ENCODE measurements at places on chromosomes 16 and 17.

DNA sequence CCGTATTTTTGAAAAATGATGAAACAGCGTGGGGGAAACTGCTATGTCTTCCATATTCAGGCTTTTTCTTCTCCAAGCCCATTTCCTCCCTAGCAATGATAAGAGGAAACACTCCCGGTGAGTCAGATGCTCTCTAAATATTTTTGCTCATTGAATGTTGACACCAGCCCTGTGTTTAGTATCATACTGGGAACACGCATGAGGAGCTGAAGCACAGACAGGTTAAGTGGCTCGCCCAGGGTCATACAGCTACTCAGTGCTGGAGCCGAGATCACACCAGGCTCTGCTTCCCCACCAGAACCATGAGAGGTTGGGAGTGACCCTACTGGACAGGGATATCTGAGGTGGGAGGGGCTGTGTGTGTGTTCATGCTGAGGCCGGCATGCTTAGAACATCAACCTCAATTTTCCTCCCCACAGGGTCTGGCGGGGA is 37.8 kb upstream of the ADGRG1 start:
- DNase-seq, result peak; percentile 83

DNA sequence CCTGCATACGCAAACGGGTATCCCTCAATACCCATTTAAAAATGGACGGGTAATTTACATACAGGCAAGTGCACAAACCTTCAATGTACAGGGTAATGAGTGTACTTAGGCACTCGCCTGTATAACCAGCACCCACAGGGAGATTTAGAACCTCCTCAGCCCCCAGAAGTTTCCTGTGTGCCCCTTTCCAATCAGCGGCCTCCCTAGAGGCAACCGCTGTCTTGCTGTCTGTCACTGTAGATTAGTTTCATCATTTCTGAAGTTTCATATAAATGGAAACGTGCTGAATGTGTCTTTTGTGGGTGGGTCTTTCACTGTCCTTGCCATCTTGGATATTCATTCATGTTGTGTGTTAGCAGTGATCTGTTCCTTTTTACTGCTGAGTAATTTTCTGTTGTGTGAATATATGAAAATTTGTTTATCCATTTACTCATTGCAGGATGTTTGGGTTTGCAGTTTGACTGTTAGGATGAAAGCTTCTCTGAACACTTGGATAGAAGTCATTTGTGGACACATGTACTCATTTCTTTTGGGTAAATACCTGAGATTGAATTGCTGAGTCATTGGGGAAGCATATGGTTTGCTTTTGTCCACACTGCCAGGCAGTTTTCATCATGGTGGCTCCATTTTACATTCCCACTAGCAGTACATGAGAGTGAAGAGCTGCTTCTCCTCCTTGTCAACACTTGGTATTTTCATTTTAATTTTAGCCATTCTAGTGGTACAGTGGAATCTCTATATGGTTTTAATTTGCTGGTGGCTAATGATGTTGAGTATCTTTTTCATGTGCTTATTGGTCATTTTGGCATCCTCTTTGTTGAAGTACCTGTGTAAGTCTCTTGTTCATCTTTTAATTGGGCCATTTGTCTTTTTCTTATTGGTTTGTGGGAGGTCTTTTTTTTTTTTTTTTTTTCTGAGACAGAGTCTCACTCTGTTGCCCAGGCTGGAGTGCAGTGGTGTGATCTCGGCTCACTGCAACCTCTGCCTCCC is 2.1 kb upstream of the ADCY7 start:
- no peak for DNase-seq

DNA sequence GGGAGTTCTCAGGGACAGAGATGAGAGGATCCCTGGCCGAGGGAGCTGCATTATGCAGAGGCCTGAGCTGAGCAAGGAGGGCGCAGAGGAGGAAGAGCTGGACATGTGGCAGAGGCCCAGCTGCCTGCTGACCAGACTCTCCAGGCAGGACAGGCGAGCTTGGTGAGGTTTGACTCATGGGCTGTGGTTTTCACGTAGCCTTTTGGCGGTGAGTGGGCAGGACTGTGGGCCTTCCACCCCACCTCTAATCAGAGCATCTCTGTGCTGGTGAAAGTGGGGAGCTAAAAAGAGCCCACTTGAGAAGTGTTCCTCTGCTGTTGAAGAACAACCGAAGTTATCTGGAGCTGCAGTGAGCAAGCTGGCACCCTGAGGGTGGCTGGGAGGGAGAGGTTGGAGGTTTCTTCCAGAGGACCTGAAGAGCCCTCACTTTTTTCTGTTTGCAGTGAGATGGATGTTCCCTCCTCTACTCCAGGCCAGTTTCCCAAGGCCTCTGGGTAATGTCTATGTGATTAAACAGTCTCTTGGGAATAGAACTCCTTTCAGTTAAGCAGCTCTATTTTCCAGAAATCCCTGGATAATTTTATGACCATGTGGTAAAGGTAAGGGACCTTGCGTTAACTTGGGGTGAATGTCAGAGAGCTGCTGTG is 11.9 kb downstream of the EPN2 start:
- DNase-seq, result no peak

DNA sequence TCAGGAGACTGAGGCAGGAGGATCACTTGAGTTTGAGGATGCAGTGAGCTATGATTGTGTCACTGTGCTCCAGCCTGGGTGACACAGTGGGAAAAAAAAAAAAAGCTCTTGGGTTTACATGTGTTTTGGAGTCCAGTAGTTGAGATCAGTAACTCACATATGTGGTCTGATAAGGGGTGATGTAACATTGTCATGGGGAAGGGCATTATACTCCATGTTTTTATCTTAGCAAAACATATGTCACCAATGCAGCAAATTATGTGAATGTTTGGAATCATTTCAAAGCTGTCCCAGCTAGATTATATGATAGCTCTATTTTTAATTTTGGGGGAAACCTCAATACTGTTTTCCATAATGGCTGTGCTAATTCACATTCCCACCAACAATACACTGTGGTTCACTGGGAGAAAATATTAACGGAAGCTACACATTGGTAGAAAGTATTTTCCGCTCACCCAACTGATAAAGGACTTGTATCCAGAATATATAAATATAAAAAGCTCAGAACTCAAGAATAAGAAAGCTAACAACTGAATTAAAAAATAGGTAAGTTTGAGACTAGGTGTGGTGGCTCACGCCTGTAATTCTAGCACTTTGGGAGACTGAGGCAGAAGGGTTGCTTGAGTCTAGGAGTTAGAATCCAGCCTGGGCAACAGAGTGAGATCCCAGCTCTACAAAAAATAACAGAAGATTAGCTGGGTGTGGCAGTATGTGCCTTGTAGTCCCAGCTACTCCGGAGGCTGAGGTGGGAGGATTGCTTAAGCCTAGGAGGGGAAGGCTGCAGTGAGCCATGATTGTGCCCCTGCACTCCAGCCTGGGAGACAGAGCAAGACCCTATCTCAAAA is 224.1 kb upstream of the TBX2 start:
- no peak for DNase-seq

DNA sequence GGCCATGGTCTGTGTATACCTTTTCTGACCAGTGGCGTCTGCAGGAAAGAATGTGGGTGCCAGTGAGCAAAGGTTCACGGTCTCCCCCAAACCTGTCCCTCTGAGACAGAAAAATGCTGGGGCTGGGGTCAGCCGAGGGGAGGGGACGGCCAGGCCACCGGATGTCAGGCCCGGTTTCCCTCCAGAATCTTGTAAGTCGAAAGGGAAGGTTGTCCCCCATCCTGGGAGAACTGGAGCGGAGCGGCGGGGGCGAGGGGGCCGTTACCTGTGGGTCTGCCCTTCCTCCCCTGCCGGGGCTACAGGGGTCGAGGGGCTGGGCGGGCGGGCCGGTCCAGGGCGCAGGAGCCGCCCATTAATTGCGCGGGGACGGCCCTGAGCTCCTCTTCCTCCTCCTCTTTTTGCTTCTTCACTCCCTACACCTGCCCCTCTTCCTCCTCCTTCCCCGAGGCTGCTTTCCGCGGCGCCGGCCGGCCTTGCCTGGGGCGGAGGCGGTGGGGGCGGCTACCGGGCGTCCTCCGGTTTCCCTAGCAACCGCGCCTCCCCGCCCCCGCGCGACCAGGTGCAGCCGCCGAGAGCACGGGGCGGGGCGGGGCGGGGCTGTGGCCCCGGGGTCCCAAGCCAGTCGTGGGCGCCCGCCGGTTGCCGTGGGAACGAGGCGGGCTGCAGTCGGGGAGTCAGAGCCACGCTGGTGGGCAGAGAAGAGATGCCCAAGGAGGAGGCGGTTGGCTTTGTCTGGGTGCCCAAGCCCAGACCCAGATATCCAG is at the start of gene MARCHF10:
TSS of gene MARCHF10 (minus strand) at position 503 of the 764 bp plus-strand sequence. CDS start 6,579 bp downstream, outside the sequence.
- DNase-seq, result peak; percentile 69

DNA sequence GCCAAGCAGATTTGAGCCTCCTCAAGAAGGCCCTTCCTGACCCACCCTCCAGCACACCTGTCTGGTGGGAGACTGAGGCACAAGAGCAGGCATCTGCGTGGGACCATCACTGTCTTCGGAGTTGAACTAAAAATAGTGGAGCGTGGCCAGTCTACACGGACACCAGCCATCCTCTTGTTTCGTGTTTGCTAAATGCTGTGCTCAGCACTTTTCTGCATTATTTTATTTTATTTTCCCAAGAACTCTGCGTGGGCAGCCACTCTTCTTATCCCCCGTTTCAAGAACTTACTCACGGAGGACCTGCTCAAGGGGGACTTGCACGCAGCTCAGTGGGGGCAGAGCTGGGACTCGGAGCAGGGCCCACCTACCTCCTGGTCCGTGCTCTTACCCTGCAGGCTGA is 60.8 kb downstream of the SOCS3 start:
- DNase-seq, result no peak

DNA sequence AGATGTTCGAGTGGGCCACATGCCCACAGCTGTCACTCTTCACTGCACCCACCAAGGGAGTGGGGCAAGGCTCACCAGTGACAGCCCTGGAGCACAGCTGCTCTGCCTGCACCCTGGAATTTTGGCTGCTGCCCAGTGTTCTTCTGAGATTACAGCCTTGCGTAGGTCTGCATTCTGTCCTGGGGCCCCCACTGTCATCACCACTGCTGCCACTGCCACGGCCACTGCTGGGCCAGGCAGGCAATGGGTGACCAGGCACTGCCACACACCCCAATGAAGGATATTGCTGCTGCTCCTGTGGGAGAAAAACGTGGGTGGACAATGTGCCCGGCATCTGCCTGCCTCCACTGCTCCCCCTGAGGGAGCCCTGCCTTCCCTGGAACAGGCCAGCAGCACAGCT is 1717.0 kb downstream of the TP53TG3F start:
- DNase-seq, result no peak

GRCh38 chr16:81127051-81127450 is 30.9 kb upstream of the GCSH start:
- DNase-seq, result no peak

DNA sequence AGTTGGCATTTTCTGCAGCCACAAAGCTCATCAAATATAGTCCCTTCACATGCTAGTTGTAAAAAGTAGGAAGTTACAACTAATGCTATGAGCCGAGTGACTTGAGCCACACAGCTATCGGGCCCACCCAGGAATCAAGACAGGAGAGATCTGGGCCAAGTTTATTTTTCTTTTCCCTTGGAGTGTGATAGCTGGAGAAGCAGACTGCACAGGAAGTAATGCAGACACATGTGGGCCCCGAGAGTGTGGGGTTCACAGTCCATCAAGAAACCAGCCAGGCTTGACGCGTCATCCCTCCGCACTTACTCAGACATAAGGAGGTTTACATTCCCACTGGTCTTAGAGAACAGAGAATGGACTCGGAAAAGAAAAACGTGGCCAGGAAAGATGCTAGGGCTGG is 403.1 kb upstream of the CDH11 start:
- DNase-seq, result no peak

DNA sequence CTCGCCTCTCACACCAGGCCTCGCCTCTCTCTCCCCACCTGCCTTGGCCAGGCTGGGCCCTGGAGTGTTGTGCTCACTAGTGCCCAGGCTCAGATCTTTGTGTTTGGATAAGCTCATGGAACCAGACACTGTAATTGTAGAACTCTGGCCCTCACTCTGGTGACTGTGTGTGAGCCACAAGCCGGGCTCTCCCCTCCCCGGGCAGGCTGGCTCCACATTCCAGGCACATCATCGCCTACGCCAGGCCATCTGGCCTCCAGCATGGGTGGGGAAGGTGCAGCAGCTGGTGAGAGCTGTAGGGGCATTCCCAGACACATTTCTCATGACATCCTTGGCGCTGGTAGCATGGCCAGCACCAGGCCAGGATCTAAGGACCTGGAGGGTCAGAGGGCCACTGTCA is 202.3 kb downstream of the RAB11FIP4 start:
- no peak for DNase-seq

DNA sequence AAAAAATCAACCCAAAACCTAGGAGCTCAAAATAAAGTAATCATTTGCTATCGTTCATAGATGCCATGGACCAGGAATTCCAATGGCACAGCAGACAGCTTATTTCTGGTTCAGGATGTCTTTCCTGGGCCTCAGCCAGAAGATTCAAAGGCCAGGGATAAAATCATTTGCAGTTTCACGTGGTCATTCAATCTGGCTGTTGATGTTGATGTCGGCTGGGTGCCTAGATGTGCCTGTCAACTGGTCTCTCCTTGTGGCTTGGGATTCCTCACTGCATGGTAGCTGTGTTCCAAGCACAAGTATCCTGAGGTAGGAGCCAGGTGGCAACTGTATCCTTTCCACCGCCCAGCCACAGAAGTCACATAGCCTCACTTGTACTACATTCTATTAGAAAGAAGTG is 10.7 kb upstream of the EPX start:
- DNase-seq, result peak; percentile 33

DNA sequence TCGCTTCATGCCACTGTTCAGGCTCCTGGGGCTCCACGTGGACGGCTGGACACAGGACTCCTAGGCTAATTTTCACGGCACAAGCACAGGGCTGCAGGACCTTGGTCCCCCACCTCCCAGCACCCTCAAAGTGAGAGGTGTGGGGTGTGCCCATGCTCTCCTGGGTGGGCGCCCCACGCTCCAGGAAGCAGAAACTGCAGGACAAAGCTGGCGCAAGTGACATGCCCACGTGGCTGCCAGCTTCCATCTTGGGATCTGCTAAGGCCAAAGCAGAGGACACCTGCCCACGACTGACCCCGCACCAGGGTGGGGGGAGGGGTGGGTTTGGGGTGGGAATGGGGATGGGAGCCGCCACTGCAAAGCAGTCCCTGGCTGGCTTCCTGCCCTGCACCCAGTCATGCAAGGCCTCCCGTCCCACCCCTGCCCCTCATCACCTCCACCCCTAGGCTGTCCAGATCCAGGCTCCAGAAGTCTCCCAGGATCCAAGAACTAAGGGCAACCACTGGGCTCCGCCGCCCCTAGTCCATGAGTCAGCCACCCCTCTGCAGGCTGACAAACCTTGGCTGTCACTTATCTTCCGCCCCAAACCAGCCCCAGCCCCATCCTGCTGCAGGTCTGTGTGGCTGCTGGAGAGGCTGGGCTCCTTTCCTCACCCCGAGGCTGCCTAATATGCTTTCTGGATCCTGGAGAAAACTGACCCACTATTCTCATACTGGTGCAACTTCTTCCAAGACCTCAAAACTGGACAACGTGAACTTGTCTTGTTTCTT is 11.1 kb downstream of the USP6 start:
- peak; percentile 24 for DNase-seq
